Activated CD4-positive, alpha-beta T cell treated with anti-CD3 and anti-CD28 coated beads, Interleukin-2, amount 10 ng/mL, durations not matched to agents 7 days and 5 days (primary cell): ENCODE measurements at places on chromosomes 1 and 21.

- H3K27ac ChIP-seq: peak overlapping the region; percentile 99
- no peaks in the 10 kb centered on the region for H3K27me3 ChIP-seq
- no peak for DNase-seq
Observed at GRCh38 chr1:26831546-26832248, 5.2 kb downstream of the ZDHHC18 start.

DNA sequence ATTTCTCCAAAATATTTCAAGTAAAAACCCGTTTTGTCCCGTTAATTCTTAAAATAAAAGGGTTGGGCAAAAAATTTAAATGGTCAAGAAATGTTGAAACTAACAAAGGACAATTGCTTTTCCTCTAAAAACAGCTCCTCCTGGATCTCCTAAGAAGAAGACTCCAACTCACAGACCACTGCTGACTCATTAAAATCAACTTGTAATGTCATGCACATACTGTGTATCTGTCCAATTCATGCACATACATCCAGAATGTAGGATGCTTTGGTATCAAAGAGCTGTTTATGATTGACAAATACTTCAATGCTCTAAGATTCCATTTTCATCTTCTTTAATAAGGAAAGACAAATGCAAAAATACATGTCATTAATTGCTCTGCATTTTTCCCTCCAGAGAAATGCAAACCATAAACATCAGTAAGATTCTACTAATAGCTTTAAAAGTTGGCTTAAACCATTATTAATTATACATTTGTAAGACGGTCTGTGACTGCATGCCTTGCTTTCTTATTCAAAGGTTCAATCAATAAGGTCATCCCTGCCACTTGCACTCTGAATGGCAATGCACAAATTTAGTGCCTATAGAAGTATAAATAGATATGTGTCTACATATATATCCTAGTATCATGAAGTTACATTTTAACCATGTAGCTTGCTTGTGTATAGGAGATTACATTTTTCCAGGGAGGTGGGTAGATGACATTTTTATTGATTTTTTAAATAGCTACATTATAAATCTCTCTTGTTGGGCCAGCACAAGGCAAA, 44.7 kb downstream of the PTGER3 start:
- DNase-seq: no peak
- H3K27me3 ChIP-seq: peaks cover 6% of the 10 kb centered on the region

- H3K4me1 ChIP-seq: peaks cover 26% of the 10 kb centered on the region
- H3K27me3 ChIP-seq: peaks cover 3% of the 10 kb centered on the region
- no peaks in the 10 kb centered on the region for H3K36me3 ChIP-seq
- H3K27ac ChIP-seq: peak overlapping the region; percentile 72
Observed at GRCh38 chr1:3677484-3677883, 25.2 kb downstream of the TP73 start.

GRCh38 chr1:247077213-247077612, 1.4 kb downstream of the ZNF670 start:
- H3K4me1 ChIP-seq: peaks cover 21% of the 10 kb centered on the region
- DNase-seq: no peak
- H3K27ac ChIP-seq: no peak overlapping the region

- no peaks in the 10 kb centered on the region for H3K4me1 ChIP-seq
- H3K27me3 ChIP-seq: no peaks in the 10 kb centered on the region
- H3K36me3 ChIP-seq: no peaks in the 10 kb centered on the region
Observed at GRCh38 chr21:30168086-30168485, 1.5 kb upstream of the CLDN17 start.

DNA sequence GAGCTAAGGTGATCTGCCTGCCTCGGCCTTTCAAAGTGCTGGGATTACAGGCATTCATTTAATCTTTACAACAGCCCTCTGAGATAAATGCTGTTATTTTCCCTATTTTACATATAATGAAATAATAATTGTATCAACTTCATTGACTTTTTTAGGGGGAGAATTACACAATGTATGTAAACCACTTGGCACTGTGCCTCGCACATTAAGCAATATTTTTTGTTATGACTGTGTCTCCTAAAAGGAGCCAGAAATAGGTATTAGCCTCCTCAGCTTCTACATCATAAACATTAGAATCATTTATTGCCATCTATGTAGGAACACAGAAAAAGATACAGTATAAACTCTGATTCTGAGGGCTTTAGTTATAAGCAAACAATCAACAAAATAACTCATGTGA, 1.1 kb upstream of the DNAJC28 start:
- H3K4me3 ChIP-seq: peak overlapping the region; percentile 36
- peaks cover 12% of the 10 kb centered on the region for H3K4me1 ChIP-seq
- no peak overlapping the region for H3K27ac ChIP-seq
- no peak for DNase-seq

DNA sequence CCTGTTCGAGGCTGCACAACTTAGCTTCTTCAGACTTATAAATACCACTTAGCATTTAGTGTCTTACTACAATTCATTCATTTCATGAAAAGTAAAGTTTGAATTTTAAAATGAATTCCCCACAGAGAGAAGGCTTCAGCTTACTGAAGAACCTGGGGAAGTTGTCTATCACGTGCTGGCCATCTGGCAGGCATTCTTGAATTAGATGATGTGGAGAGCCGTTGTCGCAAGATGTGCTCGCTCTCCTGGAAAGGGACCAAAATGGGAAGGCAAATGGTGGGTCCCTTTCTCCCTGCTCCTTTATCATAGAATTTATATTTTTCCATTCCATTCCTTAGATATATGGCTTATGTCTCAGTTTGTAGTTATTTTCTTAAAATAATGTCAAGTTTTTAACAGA, 90.5 kb downstream of the CD247 start:
- H3K27me3 ChIP-seq: no peaks in the 10 kb centered on the region
- peaks cover 38% of the 10 kb centered on the region for H3K36me3 ChIP-seq
- peak overlapping the region; percentile 55 for H3K27ac ChIP-seq

- no peaks in the 10 kb centered on the region for H3K36me3 ChIP-seq
- DNase-seq: no peak
- H3K27me3 ChIP-seq: no peaks in the 10 kb centered on the region
- H3K27ac ChIP-seq: no peak overlapping the region
- H3K4me1 ChIP-seq: no peaks in the 10 kb centered on the region
Observed at GRCh38 chr1:188463919-188464318, 1635.2 kb downstream of the PLA2G4A start.
